ENCODE measurements at places on chromosomes 13 and 19.

GRCh38 chr19:33773704-33774624, 22.7 kb upstream of the KCTD15 start:
- DNase-seq: no peak

GRCh38 chr13:49840266-49840665, 47.8 kb upstream of the KPNA3 start:
- no peak for DNase-seq

GRCh38 chr19:29715701-29716581, 880 bp upstream of the C19orf12 start:
- DNase-seq: no peak

- no peak for DNase-seq
Measured at GRCh38 chr19:49475191-49475917, 1.3 kb downstream of the FLT3LG start.

DNA sequence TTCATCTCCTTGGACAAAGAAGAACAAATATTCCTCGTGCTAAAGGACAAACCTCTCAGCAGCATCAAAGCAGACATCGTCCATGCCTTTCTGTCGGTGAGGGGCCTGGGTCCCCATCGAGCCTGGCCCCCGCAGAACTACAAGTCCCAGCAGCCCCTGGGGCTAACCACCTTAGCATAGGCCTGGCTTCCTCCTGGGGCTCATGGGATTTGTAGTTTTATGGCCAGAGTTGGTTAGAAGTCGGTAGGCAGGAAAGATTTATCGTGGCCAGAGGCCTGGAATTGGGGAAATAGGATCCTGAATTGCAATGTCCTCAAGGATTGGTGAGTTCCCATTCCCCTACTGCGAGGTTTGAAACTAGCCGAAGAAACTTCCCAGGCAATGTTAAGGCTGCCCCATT, 19.6 kb downstream of the TMEM150B start:
- DNase-seq: no peak

DNA sequence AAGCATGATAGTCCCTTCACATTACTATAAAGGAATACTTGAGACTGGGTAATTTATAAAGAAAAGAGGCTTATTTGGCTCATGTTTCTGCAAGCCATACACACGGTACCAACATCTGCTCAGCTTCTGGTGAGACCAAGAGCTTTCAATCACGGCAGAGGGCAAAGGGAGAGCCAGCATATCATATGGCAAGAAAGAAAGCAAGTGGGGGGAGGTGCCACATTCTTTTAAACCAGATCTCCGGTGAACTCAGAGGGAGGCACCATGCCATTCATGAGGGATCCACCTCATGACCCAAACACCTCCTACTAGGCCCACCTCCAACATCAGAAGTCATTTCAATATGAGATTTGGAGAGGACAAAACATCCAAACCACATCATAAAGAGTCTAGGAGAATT, 20.3 kb downstream of the XPO4 start:
- no peak for DNase-seq

GRCh38 chr13:42322806-42323205, 50.9 kb downstream of the AKAP11 start:
- no peak for DNase-seq

DNA sequence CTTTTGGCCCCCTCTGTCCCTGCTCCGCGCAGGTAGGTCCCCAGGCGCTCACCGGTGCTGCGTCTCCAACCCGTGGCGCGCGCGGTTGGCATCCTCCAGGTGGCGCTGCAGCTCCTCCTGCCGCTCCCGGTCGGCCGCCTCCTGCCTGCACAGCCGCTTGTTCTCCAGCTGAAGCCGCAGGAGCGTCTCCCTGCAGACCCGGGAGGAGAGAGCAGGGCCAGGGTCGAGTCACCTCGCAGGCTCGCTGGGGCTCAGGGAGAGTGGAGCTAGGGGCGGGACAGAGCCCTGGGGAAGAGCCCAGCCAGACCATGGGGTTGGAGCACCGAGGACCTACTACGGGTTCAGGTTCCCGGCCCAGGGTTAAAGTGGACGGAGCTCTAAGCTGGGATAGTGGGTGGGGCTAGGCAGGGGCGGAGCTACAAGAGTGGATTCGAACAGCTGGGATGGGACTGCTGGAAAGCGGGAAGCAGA, 9.3 kb downstream of the HOOK2 start:
- DNase-seq: no peak

DNA sequence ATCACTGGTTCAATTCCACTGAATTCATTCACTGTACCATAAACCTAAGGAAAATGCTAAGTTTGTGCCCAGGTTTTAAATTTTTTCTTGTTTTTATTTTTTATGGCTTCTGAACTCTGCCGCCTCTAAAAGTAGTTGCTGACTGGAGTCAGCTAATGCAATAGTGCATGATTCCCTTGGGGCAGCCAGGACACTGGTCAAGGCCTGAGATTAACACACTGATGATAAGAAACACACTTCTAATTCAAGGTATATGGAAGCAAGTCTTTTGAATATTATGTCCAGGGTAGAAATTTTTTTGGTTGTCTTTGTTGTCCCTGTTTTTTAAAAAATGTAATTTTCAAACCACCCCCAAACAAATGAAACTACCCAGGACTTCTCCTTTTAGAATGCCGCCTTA, 72.2 kb downstream of the CDADC1 start:
- DNase-seq: no peak

- DNase-seq: no peak
Measured at GRCh38 chr19:19209372-19209771, 2.4 kb upstream of the NCAN start.

DNA sequence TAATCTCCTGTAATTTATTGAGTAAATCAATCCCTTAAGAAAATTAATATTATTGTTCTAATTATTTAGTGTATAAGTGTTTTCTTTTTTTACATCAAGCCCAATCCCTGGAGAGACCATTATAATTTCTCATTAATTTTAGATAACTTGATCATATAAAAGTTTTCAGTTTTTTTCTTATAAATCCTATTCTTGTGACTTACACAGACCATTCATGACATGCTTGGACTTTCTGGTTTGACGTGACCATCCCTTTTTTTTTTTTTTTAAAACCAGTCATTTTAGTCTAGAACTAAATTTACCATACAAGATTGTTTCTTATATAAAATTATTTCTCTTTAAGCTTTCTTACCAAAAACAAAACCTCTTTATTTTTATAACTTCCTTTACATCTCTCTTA, 5.4 kb upstream of the MTRF1 start:
- DNase-seq: no peak

DNA sequence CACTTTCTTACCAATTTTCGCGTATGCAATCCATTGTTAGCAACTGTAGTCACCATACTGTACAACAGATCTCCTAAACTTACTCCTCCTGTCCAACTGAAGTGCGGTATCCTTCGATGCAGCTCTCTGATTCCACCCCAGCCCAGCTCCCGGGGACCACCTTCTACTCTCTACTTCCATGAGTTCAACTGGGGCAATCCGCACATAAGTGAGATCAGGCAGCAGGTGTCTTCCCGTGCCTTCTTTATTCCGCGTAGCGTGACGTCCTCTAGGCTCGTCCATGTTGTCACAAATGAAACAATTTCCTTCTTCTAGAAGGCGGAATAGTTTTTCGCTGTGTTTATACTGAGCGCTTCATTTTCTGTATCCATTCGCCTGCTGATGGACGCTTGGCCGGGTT, 8.4 kb downstream of the LILRB1 start:
- no peak for DNase-seq

DNA sequence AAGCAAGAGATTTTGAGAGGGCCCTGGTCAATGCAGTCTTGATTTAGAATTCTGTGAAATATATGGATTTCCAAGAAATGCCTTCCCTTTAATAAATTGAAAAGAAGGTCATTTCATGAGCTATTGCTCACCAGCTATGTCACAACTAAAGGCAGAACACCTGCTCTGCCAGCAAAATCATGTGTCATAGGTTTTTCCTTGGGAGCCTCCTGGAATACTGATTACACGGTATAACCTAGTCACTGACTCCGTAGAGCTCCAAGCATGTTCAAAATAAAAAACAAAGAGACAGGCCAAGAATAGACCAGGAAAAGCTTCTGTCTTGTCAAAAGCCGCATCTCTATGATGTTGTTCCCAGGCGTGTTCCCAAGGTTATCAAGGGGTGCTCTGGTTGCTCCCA, 45.5 kb downstream of the HSPH1 start:
- no peak for DNase-seq

GRCh38 chr13:108700422-108701170, 71.2 kb downstream of the MYO16 start:
- no peak for DNase-seq

- DNase-seq: no peak
Measured at GRCh38 chr13:58960888-58961287, 1202.8 kb downstream of the DIAPH3 start.

DNA sequence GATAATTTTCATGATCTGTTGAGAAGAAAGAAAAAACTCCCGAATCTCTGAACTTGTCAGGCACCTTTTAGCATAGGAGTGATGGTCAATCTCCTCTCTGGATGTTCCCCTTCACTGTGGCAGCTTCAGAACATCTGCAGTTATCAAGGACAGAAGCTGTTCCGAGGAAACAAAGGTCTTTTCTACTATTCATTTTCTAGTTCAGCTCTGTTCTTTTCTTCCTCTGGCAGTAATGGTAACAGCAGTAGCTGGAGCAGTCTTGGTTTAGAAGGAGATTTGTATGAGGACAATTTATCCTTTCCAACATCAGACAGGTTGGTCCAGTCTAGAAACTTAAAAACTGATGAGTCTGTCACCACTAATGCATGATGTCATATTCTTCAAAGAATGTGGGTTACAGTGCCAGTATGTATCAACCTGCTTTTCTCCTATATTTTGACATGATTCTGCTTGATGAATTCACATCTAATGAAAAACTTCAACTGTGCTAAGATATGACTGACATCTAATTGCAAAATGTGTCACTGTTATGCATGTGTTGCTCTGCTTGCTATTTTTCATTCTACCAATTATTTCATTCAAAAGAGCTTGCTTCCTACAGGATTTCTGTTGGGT, 41.0 kb downstream of the AKAP11 start:
- DNase-seq: no peak

GRCh38 chr19:4588291-4588761, 28.8 kb upstream of the SEMA6B start:
- no peak for DNase-seq

GRCh38 chr13:30906411-30907051, 460 bp downstream of the MEDAG start:
- DNase-seq: no peak

GRCh38 chr19:4028334-4029246, 21.1 kb downstream of the PIAS4 start:
- no peak for DNase-seq

GRCh38 chr19:42420055-42420544, 7.1 kb downstream of the LIPE start:
- DNase-seq: no peak

- no peak for DNase-seq
Measured at GRCh38 chr19:5932609-5933262, 18.7 kb downstream of the CAPS start.

DNA sequence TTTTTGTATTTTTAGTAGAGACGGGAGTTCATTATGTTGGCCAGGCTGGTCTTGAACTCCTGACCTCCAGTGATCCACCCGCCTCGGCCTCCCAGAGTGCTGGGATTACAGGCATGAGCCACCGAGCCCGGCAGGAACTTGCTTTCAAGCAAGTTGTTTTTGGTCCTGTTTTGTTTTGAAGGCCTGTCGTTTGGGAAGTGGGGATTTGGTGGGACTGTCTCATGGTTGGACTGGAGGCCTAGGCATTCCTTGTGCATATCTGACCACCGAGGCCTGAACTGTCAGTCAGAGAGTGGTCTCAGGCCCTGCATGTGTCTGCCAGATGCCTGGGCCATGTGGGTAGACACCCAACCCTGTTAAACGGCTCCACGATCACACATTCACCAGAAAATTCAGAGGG, 26.3 kb downstream of the UBXN6 start:
- DNase-seq: no peak

- no peak for DNase-seq
Measured at GRCh38 chr13:39263531-39263930, 225.3 kb downstream of the NHLRC3 start.

DNA sequence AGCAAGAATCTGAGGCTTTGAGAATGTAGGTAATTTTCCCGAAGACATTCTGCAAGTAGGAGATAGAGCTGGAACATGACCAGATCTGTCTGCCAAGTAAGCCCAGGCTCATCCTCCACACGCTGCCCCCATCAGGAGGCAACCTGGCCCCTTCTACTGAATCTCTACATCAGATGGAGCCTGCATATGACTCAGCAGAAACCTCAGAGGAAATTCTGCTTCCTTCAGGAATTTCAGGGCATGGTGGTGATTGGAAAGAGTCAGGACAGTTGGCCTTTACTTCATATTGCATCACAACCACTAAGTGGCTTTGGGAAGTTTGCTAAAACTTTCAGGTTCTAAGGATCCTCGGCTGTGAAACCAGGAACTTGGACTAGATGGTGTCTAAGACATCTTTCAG, 85.2 kb downstream of the LRRC63 start:
- no peak for DNase-seq

- no peak for DNase-seq
Measured at GRCh38 chr19:7748756-7749155, 1.4 kb upstream of the CD209 start.

DNA sequence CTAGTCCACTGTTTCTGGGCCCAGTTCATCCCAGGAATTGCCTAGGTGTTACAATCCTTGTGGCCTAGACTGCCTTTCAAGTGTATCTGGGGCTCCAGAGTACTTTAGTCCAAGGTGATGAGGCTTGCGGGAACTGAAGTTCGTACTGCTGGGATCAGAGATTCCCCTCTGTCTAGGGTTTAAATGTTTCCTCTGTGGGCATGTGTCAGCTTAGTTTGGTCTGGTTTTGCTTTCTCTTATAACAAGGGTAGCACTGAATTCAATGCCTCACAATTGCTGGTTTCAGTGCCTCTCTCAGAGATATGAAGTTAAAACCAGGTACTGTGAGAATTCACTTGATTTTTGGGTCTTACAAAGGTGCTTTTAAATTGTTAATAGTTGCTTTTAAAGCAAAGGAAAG, 30.8 kb downstream of the RGCC start:
- DNase-seq: no peak

- no peak for DNase-seq
Measured at GRCh38 chr13:49058761-49059160, 83.0 kb downstream of the FNDC3A start.

GRCh38 chr19:58510084-58510862, 1.5 kb downstream of the SLC27A5 start:
- DNase-seq: no peak

GRCh38 chr19:18814063-18814462, 17.7 kb upstream of the UPF1 start:
- no peak for DNase-seq
